ENCODE measurements at places on chromosomes 6 and 20. TPM values are rescaled to one million over a fixed set of nuclear protein-coding genes. Genes with fewer than 3 reads are reported as not detected.

GRCh38 chr6:127177030-127177922 lies 58.8 kb downstream of the RSPO3 start:
- DNase-seq = peak; percentile 97

DNA sequence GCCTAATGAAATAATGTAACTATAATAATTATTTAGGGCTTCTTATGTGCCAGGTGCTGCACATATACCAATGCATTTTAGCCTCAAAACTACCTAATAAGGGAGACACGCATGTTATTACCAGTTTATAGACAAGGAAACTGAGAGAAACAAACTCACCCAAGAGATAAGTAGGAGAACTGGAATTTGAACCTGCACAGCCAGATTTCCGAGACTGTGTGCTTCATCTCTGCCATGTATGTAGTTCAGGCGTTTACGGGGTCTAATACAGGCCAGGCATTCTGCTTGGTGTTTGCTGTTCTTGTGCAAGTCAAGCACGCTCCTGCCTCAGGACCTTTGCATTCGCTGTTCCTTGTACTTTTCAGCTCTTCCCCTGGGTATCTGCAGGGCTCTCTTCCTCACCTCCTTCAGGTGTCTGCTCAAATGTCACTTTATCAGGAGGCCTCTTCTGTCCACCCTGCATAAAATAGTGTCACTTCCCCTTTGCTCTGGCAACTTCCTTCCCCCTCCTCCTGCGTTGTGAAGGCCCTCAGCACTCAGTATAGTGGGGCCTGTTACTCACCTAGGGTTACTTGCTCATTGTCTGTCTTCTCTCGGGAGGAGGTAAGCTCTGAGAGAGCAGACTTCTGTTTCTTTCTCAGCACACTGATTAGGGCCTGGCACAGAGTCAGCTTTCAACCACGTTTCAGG lies 6.1 kb upstream of the NSFL1C start:
- no peak for DNase-seq

DNA sequence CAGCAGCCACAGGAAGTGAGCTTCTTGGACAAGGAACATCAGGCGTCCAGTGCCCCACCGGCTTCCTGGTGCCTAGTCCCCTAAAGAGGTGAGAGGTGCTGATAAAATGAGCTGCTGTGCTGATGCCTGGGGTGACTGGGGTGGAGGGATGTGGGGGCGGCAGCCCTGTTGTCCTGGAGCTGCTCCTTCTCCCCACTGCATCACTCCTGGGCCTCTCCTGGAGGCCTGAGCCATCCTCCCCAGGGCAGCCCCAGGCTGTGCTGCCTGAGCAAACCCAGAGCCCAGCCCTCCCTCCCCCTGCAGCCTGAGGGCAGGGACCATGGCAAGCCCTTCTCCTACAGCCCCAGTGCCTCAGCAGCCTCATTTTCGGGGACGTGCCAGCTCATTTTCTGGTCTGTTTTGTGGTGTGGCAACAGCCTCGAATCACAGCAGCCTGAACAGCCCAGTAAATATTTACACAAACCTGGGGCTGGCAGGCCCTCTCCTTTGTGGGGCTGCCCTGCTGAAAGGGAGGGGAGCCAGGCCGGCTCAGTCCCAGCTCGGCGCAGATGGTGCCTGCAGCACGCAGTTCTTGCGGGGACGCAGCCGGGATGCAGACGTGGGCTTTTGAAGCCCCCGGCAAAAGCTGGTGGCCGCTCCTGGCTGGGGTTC lies 259.9 kb downstream of the DLL1 start:
- peak; percentile 39 for DNase-seq

DNA sequence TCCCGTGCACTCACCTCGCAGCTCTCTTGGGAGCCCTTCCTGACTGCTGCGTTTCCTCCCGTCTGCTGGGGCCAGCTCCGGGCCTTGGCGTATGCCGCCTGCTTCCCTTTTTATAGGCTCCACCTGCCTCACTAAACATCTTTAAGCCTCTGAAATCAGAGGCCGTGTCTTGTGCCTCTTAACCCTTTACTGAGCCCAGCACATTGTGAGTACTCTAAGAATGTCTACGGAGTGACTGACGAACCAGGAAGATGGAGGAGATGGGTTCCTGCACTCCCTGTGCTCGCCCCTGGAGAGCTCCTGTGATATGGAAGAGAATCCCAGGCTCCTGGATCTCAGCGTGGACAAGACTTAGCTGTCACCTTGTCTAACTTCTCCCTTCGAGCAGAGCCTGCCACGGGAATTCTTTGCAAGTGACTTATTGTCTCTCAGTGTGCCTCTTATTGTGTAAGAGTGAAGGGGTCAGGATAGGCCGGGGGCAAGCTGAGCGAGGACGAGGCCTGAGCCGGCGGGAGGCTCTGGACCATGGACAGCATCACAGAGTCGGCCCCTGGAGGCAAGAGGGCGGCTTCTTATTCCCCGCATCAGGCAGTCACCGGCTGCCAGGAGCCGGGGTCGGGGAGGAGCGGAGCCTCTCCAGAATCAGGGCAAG lies 70.9 kb upstream of the CCDC167 start:
- no peak for DNase-seq

DNA sequence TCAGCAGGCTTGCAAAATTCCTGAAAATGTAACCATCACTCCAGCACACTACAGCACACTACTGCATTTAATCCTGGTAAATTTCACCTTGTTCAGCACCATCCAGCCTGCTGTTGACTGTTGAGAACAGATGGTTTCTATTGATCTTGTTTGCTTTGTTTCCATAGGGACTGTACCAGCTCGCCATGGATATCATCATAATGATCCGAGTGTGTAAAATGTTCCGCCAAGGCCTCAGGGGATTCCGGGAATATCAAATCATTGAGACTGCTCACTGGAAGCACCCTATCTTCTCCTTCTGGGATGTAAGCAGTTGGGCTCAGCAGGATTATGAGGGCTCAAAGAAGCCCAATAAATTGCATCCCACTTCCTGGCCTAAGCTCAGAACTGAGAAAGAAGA lies 4.1 kb downstream of the CNBD2 start:
- no peak for DNase-seq

- peak; percentile 32 for DNase-seq
Observed at GRCh38 chr6:4356899-4357659, 221.7 kb upstream of the ECI2 start.

GRCh38 chr6:12275107-12275506 lies 15.1 kb upstream of the EDN1 start:
- DNase-seq = no peak

GRCh38 chr6:39824030-39824926 lies 32.1 kb downstream of the DAAM2 start:
- no peak for DNase-seq

LZTS3 gene
- 6.1 TPM for total RNA-seq
